H9 (cell line): ENCODE measurements at places on chromosomes 5 and 9. TPM values are rescaled to one million over a fixed set of nuclear protein-coding genes. Genes with fewer than 3 reads are reported as not detected.

Gene ADAMTSL1
- 1.2 and 1.5 TPM in 2 replicates for total RNA-seq

Gene SLC6A18
- total RNA-seq, result not detected in 2 replicates

Gene C5orf52
- total RNA-seq, result not detected in 2 replicates

Gene NR2F1-AS1
- 1.7 and 1.9 TPM in 2 replicates for total RNA-seq

Gene ANKRD55
- total RNA-seq, result not detected in 2 replicates

Gene IL9
- total RNA-seq, result not detected in 2 replicates

Gene ANKRD34B
- 0.70 and 0.72 TPM in 2 replicates for total RNA-seq

Gene HTR1A
- 0.55 and 0.79 TPM in 2 replicates for total RNA-seq

Gene DNAJC25
- total RNA-seq, result 7.6 and 8.4 TPM in 2 replicates

- peaks cover 8% of the 10 kb centered on the region for H3K36me3 ChIP-seq
- H3K4me3 ChIP-seq, result peak overlapping the region; percentile 83
- H3K4me1 ChIP-seq, result no peaks in the 10 kb centered on the region; the same call in 1 of the 2 replicates
- peak overlapping the region; percentile 8 for H3K27ac ChIP-seq
Measured at GRCh38 chr9:110047232-110047954, 160.6 kb downstream of the C9orf152 start.

GRCh38 chr5:100746730-100747129, 156.4 kb downstream of the ST8SIA4 start:
- H3K27me3 ChIP-seq, result no peaks in the 10 kb centered on the region
- DNase-seq, result no peak
- H3K4me3 ChIP-seq, result no peak overlapping the region
- H3K4me1 ChIP-seq, result no peaks in the 10 kb centered on the region
- H3K27ac ChIP-seq, result no peak overlapping the region

DNA sequence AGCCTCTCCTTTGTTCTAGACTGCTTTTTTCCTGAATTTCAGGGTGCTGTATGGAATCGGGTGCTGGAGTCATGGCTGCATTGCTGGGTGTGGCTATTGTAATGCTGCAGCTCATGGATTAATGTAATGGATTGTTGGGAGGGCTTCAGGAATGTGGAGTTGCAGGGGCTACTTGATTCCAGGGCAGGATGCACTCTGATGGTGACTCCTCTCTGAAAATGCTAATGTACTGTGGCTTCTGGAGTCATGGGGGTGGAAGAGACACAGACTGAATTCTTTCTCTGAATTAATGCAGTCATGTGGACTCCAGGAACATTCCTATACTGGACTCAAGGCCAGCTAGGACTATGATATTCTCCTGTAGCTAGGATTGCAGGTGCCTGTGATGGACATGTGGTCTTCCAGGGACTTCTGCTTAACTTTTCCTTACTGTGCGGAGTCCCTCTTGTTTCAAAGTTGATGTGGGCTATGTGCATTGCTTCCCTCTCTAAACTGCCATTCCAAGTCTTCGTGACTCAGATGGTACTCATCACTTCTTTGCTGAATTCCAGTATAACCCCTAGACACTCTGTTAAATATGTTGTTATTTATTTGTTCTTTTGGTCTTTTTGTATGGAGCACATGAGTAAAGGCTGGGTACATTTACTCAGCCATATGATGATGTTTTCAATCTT, 396.2 kb downstream of the KCTD16 start:
- no peak overlapping the region for H3K4me3 ChIP-seq
- H3K4me1 ChIP-seq, result peaks cover 3% of the 10 kb centered on the region; the same call in 1 of the 2 replicates
- DNase-seq, result no peak
- H3K27me3 ChIP-seq, result no peaks in the 10 kb centered on the region
- H3K27ac ChIP-seq, result no peak overlapping the region

DNA sequence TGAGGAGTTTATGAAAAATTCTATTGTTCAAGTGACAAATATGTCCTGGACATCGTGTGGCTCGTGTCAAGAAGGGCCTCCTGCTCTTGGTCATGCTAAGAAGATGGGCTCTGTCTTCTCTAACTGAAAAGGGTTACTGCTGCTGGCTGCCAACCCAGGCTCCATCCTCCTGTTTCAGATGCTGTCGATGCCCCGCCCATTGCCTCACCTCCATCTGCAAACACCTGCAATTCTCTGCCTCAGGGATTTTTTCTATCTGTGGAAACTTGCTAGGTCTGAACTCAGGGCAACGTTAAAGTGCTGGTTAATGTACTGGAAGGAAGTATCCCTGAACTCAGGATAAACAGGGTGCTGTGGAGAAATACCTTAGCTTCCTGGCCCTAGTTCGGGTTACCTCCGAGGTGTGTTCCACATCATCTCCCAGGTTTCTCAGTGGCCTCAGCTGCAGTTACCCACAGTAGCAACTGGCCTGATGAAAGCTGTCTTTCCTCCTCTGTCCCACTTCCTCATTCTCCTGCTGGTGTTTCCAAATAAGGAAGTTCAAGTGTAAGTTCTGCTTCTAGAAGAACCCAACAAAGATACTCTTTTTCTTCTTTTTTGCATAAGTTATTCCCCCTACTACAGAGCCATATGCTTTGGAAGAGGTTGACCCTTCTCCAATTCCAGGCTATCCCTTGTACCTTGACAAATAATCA, 151.7 kb upstream of the SMIM23 start:
- H3K4me3 ChIP-seq, result no peak overlapping the region
- peaks cover 3% of the 10 kb centered on the region; the same call in 1 of the 2 replicates for H3K27me3 ChIP-seq
- no peak overlapping the region for H3K27ac ChIP-seq
- no peaks in the 10 kb centered on the region for H3K36me3 ChIP-seq
- no peaks in the 10 kb centered on the region for H3K4me1 ChIP-seq

DNA sequence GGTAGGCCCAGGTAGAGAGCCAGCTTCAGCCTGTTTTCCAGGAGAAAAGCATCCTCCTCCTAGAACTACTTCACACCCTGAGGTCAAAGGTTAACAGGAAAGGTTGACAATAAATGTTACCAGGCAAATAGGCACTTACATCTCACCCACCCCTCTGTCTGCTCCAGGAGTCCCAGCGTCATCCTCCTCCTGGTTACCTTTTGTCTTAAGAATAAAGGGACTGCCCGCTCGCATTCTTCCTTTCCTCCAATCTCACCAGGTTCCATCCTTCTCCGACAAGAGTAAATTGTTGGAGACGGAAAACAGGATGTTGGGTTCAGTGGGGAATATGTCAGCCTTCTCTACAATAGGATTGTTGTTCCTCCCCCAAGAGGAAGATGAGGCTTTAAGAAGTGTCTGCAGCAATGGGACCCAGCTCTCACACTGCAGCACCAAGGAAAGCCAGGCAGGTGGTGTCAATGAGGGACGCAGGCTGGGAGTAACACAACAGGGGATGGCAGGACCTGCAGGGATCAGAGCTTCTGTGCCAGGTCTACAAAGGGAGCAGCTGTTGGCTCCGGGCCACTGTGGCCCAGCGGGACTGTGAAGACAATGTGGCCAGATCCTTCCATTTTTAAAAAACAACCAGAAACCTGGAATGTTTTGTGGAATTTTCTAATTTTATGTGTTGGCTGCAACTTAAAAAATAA, 29.0 kb downstream of the FAT2 start:
- no peaks in the 10 kb centered on the region for H3K27me3 ChIP-seq
- DNase-seq, result no peak
- H3K4me1 ChIP-seq, result no peaks in the 10 kb centered on the region
- H3K36me3 ChIP-seq, result no peaks in the 10 kb centered on the region
- no peak overlapping the region for H3K27ac ChIP-seq

DNA sequence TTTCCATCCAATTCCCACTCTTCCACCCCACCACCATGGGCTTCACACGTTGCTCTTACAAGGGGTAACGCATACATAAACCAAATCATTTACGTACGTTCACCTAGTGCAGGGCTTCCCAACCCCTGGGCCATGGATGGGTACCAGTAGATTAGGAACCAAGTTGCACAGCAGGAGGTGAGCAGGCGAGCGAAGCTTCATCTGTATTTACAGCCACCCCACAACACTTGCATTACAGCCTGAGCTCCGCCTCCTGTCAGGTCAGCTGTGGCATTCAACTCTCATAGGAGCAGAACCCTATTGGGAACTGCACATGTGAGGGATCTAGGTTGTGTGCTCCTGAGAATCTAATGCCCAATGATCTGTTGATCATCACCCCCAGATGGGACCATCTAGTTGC, 82.3 kb downstream of the CEMIP2 start:
- no peak overlapping the region for H3K27ac ChIP-seq
- no peaks in the 10 kb centered on the region for H3K27me3 ChIP-seq
- no peak overlapping the region for H3K4me3 ChIP-seq
- no peak for DNase-seq
- no peaks in the 10 kb centered on the region; the same call in 1 of the 2 replicates for H3K4me1 ChIP-seq
- peaks cover 34% of the 10 kb centered on the region for H3K36me3 ChIP-seq

GRCh38 chr9:22124263-22125011, 115.3 kb upstream of the CDKN2B start:
- no peaks in the 10 kb centered on the region for H3K36me3 ChIP-seq
- no peak for DNase-seq
- no peaks in the 10 kb centered on the region for H3K4me1 ChIP-seq
- H3K27ac ChIP-seq, result no peak overlapping the region

- H3K36me3 ChIP-seq, result no peaks in the 10 kb centered on the region
- DNase-seq, result no peak
- H3K4me1 ChIP-seq, result no peaks in the 10 kb centered on the region; the same call in 1 of the 2 replicates
- H3K4me3 ChIP-seq, result no peak overlapping the region
- H3K27ac ChIP-seq, result no peak overlapping the region
Measured at GRCh38 chr5:108061941-108062340, 320.0 kb downstream of the FBXL17 start.

GRCh38 chr9:28410411-28410810, 837.1 kb upstream of the C9orf72 start:
- H3K27ac ChIP-seq, result no peak overlapping the region
- H3K4me1 ChIP-seq, result no peaks in the 10 kb centered on the region
- no peak overlapping the region for H3K4me3 ChIP-seq
- no peaks in the 10 kb centered on the region for H3K36me3 ChIP-seq
- H3K27me3 ChIP-seq, result no peaks in the 10 kb centered on the region

GRCh38 chr5:107542428-107542827, 128.3 kb downstream of the EFNA5 start:
- H3K36me3 ChIP-seq, result no peaks in the 10 kb centered on the region; the same call in 2 of the 3 replicates
- no peaks in the 10 kb centered on the region for H3K4me1 ChIP-seq
- H3K27me3 ChIP-seq, result no peaks in the 10 kb centered on the region
- no peak overlapping the region for H3K4me3 ChIP-seq

GRCh38 chr5:76691467-76692273, 24.3 kb upstream of the F2R start:
- H3K27me3 ChIP-seq, result no peaks in the 10 kb centered on the region
- H3K4me3 ChIP-seq, result no peak overlapping the region
- peaks cover 8% of the 10 kb centered on the region; the same call in 2 of the 3 replicates for H3K36me3 ChIP-seq
- DNase-seq, result no peak
- no peak overlapping the region for H3K27ac ChIP-seq
- H3K4me1 ChIP-seq, result no peaks in the 10 kb centered on the region

- H3K27me3 ChIP-seq, result no peaks in the 10 kb centered on the region
- DNase-seq, result no peak
- no peaks in the 10 kb centered on the region for H3K4me1 ChIP-seq
- no peaks in the 10 kb centered on the region for H3K36me3 ChIP-seq
- H3K27ac ChIP-seq, result no peak overlapping the region
Measured at GRCh38 chr5:19210886-19211285, 777.1 kb downstream of the CDH18 start.

- H3K4me1 ChIP-seq, result no peaks in the 10 kb centered on the region
- H3K27ac ChIP-seq, result no peak overlapping the region
- H3K36me3 ChIP-seq, result no peaks in the 10 kb centered on the region; the same call in 2 of the 3 replicates
- no peaks in the 10 kb centered on the region for H3K27me3 ChIP-seq
Measured at GRCh38 chr9:83440641-83441040, 97.6 kb downstream of the FRMD3 start.

GRCh38 chr9:88818495-88819201, 172.6 kb upstream of the S1PR3 start:
- H3K27ac ChIP-seq, result no peak overlapping the region
- DNase-seq, result peak; percentile 46
- peaks cover 2% of the 10 kb centered on the region; the same call in 1 of the 2 replicates for H3K4me1 ChIP-seq
- no peaks in the 10 kb centered on the region for H3K36me3 ChIP-seq

GRCh38 chr9:121268598-121268850, 562 bp downstream of the GSN start:
- H3K27me3 ChIP-seq, result peaks cover 22% of the 10 kb centered on the region; the same call in 1 of the 2 replicates
- DNase-seq, result no peak
- H3K4me1 ChIP-seq, result peaks cover 4% of the 10 kb centered on the region; the same call in 1 of the 2 replicates
- no peaks in the 10 kb centered on the region for H3K36me3 ChIP-seq

DNA sequence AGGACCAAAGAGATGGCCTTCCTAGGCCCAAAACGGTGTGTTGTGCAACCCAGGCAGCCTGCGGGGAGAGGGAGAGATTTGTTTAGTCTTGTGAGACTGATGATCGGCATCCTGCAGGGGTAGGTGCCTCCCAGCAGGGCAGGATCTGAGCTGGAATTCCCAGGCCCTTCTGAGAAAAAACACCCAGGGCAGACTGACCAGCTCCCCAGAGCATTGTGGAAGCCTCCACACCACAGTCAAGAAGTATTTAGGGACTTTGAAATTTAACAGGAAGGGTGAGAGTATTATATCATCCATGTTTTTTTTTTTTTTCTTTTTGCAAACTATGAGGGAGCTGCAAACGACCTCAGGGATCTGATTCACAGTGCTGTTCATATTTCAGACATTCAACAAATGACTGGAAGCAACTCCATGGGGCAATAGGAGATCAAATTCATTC, 104.5 kb upstream of the LHFPL2 start:
- no peak for DNase-seq
- H3K4me3 ChIP-seq, result no peak overlapping the region
- no peaks in the 10 kb centered on the region for H3K36me3 ChIP-seq
- no peaks in the 10 kb centered on the region for H3K27me3 ChIP-seq
- H3K4me1 ChIP-seq, result no peaks in the 10 kb centered on the region

GRCh38 chr5:58311526-58311925, 148.4 kb downstream of the PLK2 start:
- DNase-seq, result no peak
- no peak overlapping the region for H3K4me3 ChIP-seq
- no peaks in the 10 kb centered on the region for H3K27me3 ChIP-seq
- H3K36me3 ChIP-seq, result no peaks in the 10 kb centered on the region
- H3K4me1 ChIP-seq, result no peaks in the 10 kb centered on the region

GRCh38 chr5:116699332-116699731, 124.7 kb upstream of the SEMA6A start:
- no peaks in the 10 kb centered on the region for H3K4me1 ChIP-seq
- no peaks in the 10 kb centered on the region for H3K27me3 ChIP-seq
- DNase-seq, result no peak
- H3K27ac ChIP-seq, result no peak overlapping the region

GRCh38 chr5:2669259-2669658, 82.2 kb downstream of the IRX2 start:
- H3K4me1 ChIP-seq, result no peaks in the 10 kb centered on the region
- no peaks in the 10 kb centered on the region for H3K36me3 ChIP-seq
- H3K27me3 ChIP-seq, result no peaks in the 10 kb centered on the region
- H3K4me3 ChIP-seq, result no peak overlapping the region

DNA sequence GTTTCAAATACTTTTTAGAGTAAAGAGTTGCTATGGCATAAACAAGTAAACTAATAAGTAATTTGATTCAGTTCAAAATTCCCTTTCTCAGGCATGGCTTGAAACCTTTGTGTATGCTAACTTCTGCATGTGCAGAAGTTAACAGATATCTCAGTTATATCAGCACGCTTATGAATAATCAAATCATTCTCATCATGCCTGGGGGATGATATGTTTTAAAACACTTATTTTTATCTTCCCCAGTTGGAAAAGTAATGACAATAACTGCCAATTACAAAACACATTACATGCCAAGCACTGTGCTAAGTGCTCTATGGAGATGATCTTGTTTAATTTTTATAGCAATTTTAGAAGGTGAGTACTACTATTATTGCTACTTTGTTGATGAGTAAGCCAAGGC, 146.4 kb downstream of the YIPF5 start:
- H3K4me3 ChIP-seq, result no peak overlapping the region
- H3K27ac ChIP-seq, result no peak overlapping the region
- H3K4me1 ChIP-seq, result no peaks in the 10 kb centered on the region
- no peak for DNase-seq
